ENCODE measurements at places on chromosomes 5 and 9.

GRCh38 chr5:10826971-10827370 lies 65.9 kb upstream of the DAP start:
- DNase-seq, result no peak

DNA sequence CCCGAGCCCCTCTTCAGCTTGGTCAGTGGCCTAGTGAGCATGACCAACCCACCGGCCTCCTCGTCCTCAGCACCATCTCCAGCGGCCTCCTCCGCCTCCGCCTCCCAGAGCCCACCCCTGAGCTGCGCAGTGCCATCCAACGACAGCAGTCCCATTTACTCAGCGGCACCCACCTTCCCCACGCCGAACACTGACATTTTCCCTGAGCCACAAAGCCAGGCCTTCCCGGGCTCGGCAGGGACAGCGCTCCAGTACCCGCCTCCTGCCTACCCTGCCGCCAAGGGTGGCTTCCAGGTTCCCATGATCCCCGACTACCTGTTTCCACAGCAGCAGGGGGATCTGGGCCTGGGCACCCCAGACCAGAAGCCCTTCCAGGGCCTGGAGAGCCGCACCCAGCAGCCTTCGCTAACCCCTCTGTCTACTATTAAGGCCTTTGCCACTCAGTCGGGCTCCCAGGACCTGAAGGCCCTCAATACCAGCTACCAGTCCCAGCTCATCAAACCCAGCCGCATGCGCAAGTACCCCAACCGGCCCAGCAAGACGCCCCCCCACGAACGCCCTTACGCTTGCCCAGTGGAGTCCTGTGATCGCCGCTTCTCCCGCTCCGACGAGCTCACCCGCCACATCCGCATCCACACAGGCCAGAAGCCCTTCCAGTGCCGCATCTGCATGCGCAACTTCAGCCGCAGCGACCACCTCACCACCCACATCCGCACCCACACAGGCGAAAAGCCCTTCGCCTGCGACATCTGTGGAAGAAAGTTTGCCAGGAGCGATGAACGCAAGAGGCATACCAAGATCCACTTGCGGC lies 1.8 kb downstream of the EGR1 start:
- DNase-seq, result peak; percentile 48

GRCh38 chr5:17355586-17356346 lies 138.3 kb downstream of the BASP1 start:
- DNase-seq, result no peak

- DNase-seq, result no peak
These were observed 2.1 kb downstream of the CPLANE1 start for GRCh38 chr5:37247036-37247435.

DNA sequence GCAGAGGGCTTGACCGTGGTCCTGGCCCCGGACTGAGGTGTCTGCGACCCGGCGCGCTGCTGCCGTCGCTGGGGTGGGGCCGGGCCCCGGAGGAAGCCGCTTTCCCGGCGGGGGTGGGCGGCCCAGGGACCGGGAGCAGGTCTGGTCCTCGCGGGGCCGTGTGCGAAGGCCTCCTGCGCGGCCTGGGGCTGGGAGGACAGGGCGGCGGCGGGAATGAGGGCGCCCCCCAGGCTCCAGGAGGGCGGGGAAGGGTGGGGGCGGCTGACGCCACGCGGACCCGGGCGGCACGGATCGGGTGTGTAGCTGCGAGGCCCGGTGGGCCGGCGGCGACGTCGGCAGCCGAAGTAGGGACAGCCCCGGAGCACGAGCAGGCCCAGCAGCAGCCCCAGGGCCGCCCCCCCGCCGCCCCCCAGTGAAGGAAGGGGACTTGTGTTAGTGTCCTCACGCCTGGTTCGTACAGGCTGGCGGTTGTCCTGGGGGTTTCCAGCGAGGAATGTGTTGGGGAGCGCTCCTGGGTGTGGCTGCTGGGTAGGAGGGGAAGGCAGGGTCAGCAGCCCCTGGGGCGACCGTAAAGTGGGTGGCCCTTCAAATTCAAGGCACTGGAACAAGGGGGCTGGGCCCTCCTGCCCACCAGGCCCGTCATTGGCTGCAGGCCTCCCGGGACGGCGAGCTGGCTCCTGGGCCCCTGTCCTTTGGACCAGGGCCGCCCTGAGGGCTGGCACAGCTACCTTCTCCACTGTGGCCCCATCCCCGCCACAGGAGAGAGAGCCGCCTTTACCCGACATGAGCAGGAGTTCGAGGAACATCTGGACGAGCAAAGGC lies 597 bp upstream of the TMEM250 start:
- DNase-seq, result peak; percentile 89

DNA sequence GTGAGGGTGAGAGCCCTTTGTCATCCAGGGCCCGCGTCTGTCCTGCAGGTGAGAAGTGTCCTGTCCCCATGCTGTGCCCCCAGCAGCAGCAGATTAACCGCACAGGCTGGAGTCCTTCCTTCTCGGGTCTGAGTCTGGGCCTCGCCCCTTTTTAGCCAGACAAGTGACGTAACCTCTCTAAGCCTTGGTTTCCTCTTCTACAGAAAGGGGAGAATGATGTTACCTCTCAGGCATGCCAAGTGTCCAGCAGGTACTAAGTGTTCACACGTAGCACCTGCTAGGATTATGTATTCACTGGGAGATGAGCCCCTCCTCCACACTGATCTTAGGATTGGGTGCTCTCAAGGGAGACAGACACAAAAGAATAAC lies 6.9 kb downstream of the NEURL1B start:
- DNase-seq, result no peak

DNA sequence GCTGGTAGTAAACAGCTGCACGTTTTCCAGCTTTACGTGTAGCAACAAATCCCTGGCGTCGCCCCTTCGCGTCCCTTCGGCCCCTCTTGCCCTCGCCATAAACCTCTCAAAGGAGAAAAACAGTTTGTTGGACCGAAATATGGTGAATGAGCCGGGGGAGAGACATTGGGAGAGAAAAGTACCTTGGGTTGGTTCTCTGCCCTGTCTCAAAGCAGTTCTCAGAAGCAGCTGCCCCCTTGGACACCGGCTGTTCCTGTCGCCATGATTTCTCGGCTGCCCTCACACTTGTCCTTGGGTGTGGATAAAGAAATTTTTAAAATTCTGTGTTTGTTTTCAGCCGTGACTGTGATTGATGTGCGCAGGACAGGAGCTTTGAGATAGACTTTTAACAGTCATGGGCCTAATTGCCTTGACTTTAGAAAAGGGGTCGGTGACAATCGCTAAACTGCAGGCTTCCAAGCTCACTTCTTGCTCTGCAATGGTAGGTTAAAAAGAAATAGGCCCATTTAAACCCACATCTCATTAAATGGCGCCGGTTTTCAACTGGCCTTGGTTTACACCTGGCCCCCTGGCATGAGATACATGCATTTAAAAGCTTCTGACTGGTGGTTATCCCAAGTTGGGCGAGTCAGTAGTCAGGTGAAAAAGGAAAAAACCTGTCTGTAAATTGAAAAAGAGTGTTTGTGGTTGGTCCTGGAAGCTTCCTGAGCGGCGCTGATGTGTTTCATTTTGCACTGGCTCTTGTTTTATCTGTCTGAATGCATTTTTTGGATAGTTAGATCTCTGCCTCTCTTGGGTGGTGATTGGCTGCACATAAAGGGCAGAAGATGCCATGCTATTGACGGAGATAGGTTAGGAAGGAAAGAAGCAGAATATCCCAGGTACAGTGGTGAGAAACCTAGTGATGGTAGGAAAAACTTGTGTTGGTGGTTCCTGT lies 983 bp downstream of the RCL1 start:
- no peak for DNase-seq

DNA sequence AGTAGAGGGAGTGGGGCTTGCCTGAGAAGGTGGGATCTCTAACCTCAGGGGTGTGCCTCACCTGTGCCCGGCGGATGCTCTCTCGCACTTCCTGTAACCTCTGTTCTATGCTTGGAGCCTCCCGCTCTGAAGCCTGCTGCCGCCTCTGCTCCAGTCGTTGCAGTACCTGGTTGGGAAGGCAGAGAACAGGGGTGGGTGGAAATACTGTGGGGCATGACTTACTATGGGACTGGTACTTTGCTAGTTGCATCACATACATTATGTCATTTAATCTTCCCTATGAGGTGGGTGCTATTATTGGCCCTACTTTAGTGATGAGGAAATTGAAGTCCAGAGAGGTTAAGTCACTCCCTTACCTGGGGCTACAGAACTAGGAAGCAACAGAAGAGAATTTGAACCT lies 5.2 kb downstream of the FCHSD1 start:
- DNase-seq, result no peak

DNA sequence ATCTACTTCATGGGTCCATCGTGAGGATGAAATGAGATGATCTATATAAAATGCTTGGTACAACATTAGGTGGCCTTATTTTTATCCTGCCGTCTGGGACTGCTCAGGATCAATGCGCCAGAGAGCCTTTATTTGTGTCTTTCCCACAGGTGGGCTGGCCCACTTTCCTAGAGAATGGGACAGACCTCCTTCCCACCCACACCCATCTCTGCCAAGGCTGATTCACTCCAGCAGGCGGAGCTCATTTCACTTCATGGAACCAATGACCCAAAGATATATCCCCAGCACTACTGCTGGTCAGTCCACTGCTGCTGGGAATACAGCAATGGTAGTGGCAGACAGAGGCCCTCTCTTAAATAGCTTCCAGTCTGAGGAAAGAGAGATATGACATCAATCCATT lies 35.7 kb downstream of the TGFBI start:
- DNase-seq, result no peak

DNA sequence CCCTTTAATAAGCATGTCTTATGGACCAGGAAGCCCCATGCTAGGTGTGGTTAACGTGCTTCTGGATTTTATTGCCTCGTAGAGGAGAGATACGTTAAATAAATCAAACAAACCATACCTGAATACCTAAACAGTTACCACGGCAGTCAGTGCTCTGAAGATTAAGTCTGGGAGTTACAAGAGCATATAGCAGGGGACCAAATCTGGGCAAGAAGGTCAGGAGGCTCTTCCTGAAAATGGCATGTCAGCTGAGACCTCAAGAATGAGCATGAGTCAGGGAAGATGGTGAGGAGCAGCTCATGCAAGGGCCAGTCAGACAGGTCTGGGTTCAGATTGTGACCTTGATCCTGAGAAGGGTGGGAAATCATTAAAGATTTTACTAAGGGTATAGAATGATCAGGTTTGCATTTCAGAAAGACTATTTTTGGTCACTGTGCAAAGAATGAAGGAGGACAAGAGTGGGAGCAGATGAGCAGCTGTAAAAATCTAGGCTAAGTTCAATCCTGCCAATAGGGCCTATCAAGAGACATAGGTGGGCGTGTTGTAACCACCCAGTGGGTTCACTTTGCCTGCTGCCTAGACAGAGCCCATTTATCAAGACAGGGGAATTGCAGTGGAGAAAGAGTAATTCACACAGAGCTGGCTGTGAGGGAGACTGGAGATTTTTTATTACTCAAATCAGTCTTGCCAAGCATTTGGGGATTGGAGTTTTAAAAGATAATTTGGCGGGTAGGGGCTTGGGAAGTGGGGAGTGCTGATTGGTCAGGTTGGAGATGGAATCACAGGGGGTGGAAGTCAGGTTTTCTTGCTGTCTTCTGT lies 4.8 kb upstream of the ZNF366 start:
- DNase-seq, result no peak

GRCh38 chr5:69078921-69079540 lies 14.8 kb upstream of the SLC30A5 start:
- DNase-seq, result no peak

- DNase-seq, result no peak
These were observed 31.1 kb downstream of the C5orf58 start for GRCh38 chr5:170263906-170264305.

DNA sequence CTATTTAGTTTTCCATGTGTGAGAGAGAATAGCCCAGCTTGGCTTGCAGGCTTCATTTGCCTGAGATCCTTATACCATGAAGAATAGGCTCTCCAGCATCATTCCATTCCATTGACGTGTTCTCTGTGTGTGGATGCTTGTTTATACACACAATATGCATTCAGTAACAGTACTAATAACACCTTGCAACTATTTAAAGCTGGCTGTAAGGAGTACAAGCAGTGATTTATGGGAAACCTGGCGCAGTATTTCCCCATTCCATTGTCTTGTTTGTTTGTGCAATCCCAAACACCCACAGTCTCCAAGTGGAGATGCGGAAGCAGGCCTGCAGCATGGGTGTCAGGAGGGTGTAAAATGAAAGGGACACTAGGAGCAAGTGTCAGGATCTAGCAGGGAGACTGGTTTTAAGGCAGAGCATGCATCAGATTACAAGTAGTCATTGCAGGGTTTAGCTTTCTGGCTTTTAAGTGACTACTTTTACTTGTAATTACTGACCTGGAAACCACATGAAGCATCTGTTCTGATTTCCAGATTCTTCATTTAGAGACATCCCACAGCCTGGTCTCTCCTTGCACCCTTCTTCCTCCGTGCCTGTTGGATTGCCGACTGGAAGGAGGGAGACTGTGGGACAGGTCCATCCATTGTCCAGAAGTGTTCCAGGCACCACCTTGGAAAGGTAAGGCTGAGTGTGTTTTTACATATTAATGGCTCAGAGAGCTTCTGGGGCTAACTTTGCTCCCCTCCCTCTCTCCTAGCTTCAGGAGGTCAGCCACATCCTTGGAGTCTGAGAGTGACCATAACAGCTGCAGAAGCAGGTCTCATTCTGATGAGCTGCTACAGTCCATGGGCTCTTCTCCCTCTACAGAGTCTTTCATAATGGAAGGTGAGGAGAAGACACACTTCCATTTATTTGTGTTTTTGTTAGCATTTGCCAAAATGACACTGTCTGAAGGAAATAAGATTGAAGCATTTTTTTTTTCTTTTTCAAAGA lies 241.6 kb downstream of the ARHGEF28 start:
- no peak for DNase-seq

DNA sequence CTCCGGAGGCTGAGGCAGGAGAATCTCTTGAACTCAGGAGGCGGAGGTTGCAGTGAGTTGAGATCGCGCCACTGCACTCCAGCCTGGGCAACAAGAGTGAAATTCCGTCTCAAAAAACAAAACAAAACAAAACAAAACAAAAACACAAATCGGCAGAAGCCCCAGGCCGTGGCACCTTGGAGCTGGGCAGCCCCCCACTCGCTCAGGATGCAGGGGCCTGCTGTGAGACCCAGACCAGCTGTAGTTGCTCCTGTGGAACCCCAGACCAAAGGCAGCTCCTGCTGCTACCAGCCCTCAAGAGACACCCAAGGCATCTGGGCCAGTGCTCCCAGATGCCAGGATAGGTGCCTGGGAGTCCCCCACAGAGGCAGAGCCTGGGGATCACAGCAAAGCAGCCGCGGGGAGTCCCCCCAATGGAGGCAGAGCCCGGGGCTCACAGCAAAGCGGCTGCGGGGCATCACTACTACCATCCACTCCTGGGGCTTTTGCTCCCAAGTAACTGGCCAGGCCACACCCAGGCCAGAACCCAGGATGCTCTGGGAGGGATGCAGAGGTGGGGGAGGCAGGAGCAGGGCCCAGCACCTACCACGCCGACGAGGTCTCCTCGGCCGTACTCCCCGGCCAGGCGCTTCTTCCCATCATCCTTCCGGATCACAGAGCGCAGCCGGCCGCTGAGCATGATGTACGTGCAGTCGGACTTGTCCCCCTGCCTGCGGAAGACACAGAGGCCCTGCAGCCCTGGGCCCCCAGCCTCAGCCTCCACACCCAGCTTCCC lies 37.7 kb upstream of the NSMF start:
- peak; percentile 64 for DNase-seq

- DNase-seq, result no peak
These were observed 113.1 kb upstream of the NIPBL start for GRCh38 chr5:36763454-36763853.
